ENCODE measurements at places on chromosomes 6 and 20. TPM values are rescaled to one million over a fixed set of nuclear protein-coding genes. Genes with fewer than 3 reads are reported as not detected.

DNA sequence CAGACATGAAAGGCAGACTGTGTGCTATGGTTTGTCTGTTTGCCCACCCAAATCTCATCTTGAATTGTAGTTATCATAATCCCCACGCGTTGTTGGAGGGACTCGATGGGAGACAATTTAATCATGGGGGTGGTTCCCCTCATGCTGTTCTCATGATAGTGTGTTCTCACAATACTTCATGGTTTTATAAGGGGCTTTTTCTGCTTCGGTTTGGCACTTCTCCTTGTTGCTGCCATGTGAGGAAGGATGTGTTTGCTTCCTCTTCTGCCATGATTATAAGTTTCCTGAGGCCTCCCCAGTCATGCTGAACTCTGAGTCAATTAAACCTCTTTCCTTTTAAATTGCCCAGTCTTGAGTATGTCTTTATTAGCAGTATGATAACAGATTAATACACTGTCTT is 47.2 kb upstream of the MICB start:
- DNase-seq, result no peak
- no peak overlapping the region for H3K27ac ChIP-seq
- peaks cover 11% of the 10 kb centered on the region for H3K27me3 ChIP-seq
- peaks cover 4% of the 10 kb centered on the region for H3K36me3 ChIP-seq
- no peak overlapping the region for H3K4me3 ChIP-seq

DNA sequence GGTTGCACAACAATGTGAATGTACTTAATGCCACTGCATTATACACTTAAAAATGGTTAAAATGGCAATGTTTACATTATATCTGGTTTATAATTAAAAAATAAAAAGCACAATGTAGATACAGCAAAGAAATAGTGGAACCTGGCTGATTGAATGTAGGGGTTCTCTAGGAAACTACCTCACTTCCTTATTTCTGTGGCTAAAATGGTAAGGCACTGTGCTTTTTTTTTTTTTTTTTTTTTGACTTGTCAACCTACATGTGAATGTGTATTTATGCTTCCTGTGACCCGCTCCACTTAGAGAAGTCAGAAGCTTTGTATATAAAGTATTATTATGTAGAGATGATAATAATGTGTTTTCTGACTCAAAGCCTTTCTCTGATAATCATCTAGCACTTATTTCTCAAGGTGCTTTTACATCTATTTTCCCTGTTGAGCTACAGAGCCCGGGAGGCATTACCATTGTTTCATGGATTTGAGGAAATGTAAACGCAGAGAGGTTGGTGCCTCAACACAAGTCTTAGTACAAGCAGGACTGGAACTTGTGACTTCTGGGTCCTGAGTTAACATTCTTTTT is 55.0 kb downstream of the SOX4 start:
- H3K27me3 ChIP-seq, result peaks cover 7% of the 10 kb centered on the region
- H3K4me1 ChIP-seq, result peaks cover 2% of the 10 kb centered on the region

DNA sequence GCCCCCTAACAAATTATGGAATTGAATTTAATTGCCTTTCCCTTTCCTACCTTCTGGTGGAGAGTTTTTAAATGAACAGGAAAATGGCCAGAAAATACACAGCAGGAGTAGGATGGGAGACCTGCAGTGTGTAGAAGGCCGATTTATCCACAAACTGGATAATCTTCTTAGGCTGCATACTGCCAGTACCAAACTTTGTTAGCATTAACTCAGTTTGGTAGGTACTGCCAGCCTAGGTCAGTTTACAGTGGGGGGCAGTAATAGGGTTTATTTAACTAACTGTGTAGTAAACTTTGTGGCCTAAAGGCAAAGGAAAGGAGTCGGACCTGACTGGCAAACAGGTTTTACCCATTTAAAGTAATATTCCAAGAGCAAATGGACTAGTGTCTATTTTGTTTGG is 4.6 kb downstream of the NCOA3 start:
- H3K4me3 ChIP-seq, result peak overlapping the region; percentile 53
- H3K27ac ChIP-seq, result peak overlapping the region; percentile 57
- peaks cover 47% of the 10 kb centered on the region for H3K36me3 ChIP-seq
- H3K27me3 ChIP-seq, result no peaks in the 10 kb centered on the region

GRCh38 chr6:43924222-43924702 is 154.3 kb downstream of the VEGFA start:
- H3K36me3 ChIP-seq, result no peaks in the 10 kb centered on the region
- no peak overlapping the region for H3K27ac ChIP-seq
- peaks cover 18% of the 10 kb centered on the region for H3K4me1 ChIP-seq

DNA sequence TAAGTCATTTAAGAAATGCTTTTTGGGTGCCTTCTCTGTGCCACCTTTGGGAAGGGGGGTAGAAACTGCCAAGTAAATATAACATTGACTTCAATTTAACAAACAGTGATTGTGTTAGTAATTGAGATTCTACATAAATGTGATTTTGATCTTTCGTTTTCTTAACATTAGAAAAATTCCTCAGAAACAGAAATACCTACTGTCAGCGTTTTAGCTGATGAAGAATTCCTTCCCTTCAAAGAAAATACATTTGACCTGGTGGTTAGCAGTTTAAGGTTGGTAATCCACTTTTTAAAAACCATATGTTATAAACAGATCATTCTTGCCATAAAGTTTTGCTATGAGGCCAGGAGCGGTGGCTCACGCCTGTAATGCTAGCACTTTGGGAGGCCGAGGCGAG is 9.8 kb downstream of the NDUFAF5 start:
- DNase-seq, result no peak
- no peaks in the 10 kb centered on the region for H3K27me3 ChIP-seq
- H3K36me3 ChIP-seq, result peaks cover 84% of the 10 kb centered on the region
- H3K27ac ChIP-seq, result no peak overlapping the region
- no peaks in the 10 kb centered on the region for H3K4me1 ChIP-seq

GRCh38 chr6:154852687-154853086 is 119.5 kb downstream of the SCAF8 start:
- H3K27me3 ChIP-seq, result no peaks in the 10 kb centered on the region
- no peaks in the 10 kb centered on the region for H3K4me1 ChIP-seq
- H3K4me3 ChIP-seq, result no peak overlapping the region
- no peak for DNase-seq
- peaks cover 40% of the 10 kb centered on the region for H3K36me3 ChIP-seq
- no peak overlapping the region for H3K27ac ChIP-seq

GRCh38 chr20:38874460-38875174 is 51.6 kb upstream of the FAM83D start:
- H3K4me3 ChIP-seq, result peak overlapping the region; percentile 83
- H3K36me3 ChIP-seq, result peaks cover 9% of the 10 kb centered on the region
- peak overlapping the region; percentile 97 for H3K27ac ChIP-seq
- no peak for DNase-seq

GRCh38 chr20:62391165-62392076 is 4.5 kb downstream of the RPS21 start:
- H3K36me3 ChIP-seq, result peaks cover 62% of the 10 kb centered on the region
- H3K27me3 ChIP-seq, result no peaks in the 10 kb centered on the region
- H3K4me3 ChIP-seq, result no peak overlapping the region
- DNase-seq, result no peak

- no peaks in the 10 kb centered on the region for H3K36me3 ChIP-seq
- peak overlapping the region; percentile 86 for H3K4me3 ChIP-seq
Observed at GRCh38 chr6:12289365-12289919, 719 bp upstream of the EDN1 start.

- H3K4me3 ChIP-seq, result no peak overlapping the region
- H3K4me1 ChIP-seq, result peaks cover 20% of the 10 kb centered on the region
- H3K27me3 ChIP-seq, result peaks cover 11% of the 10 kb centered on the region
- DNase-seq, result no peak
Observed at GRCh38 chr6:166284640-166285039, 23.6 kb downstream of the PRR18 start.

TCF21 gene
- total RNA-seq, result not detected

- no peaks in the 10 kb centered on the region for H3K4me1 ChIP-seq
- no peak for DNase-seq
- no peak overlapping the region for H3K27ac ChIP-seq
- H3K4me3 ChIP-seq, result no peak overlapping the region
- peaks cover 6% of the 10 kb centered on the region for H3K27me3 ChIP-seq
Observed at GRCh38 chr6:159615918-159616317, 77.1 kb downstream of the SOD2 start.

DNA sequence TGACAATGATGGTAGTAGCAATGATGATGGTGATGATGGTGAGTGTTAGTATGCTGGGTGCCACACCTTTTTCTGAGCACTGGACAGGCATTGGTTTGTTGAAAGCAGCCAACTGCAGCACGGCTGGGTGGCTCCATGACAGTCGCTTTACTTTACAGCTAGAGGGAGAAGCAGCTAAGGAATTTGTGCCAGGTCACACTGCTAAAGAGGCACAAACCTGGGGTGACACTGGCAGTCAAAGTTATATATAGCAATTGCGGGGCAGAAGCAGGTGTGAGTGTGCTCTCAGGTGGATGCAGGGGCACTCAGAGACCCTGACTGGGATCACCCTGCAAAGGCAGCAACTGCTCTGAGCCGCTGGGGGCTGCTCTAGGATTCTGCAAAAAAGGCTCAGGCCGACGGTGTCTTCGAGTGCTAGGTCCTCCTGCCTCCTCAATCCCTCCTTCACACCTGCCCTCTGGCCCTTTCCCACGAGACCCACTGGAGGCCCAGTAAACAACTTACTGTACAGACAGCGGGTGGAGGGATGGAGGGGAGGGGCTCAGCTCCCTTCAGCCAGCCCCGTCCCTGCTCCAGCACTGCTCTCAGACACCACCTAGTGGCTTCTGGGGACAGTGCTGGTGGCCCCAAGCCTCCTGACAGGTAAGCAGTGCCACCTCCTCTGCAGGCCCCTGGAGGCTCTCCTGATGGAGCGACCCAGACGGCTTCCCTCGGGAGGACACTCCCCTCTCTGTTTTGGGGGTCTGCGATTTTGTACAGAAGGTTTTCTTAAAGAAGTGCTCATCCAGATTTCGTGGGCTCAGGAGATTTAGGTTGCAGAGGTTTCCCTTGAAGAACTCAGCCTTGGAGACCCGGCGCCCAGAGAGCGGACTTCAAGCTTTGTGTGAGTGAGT is 4.4 kb upstream of the RPS21 start:
- H3K27me3 ChIP-seq, result no peaks in the 10 kb centered on the region
- no peak overlapping the region for H3K27ac ChIP-seq
- DNase-seq, result peak; percentile 72
- H3K36me3 ChIP-seq, result peaks cover 13% of the 10 kb centered on the region
- peaks cover 26% of the 10 kb centered on the region for H3K4me1 ChIP-seq
- H3K4me3 ChIP-seq, result peak overlapping the region; percentile 46

- no peaks in the 10 kb centered on the region for H3K4me1 ChIP-seq
- no peaks in the 10 kb centered on the region for H3K36me3 ChIP-seq
- no peak overlapping the region for H3K4me3 ChIP-seq
Observed at GRCh38 chr20:61964675-61965605, 100.7 kb downstream of the TAF4 start.

C6orf52 gene
- total RNA-seq, result 1.6 TPM

KIFC1 gene
- 1.9 TPM for total RNA-seq

- no peaks in the 10 kb centered on the region for H3K36me3 ChIP-seq
- H3K4me1 ChIP-seq, result no peaks in the 10 kb centered on the region
- no peak overlapping the region for H3K27ac ChIP-seq
- peaks cover 5% of the 10 kb centered on the region for H3K27me3 ChIP-seq
- no peak for DNase-seq
Observed at GRCh38 chr6:107535626-107536025, 45.7 kb downstream of the SOBP start.

- H3K4me3 ChIP-seq, result no peak overlapping the region
- no peak overlapping the region for H3K27ac ChIP-seq
- DNase-seq, result no peak
- H3K27me3 ChIP-seq, result peaks cover 4% of the 10 kb centered on the region
- no peaks in the 10 kb centered on the region for H3K36me3 ChIP-seq
Observed at GRCh38 chr6:37127961-37128862, 41.7 kb upstream of the PIM1 start.

- peaks cover 12% of the 10 kb centered on the region for H3K36me3 ChIP-seq
- no peak for DNase-seq
- H3K4me3 ChIP-seq, result no peak overlapping the region
- no peak overlapping the region for H3K27ac ChIP-seq
Observed at GRCh38 chr6:35028781-35029769, 112.1 kb downstream of the TCP11 start.

EDN3 gene
- total RNA-seq, result not detected

DNA sequence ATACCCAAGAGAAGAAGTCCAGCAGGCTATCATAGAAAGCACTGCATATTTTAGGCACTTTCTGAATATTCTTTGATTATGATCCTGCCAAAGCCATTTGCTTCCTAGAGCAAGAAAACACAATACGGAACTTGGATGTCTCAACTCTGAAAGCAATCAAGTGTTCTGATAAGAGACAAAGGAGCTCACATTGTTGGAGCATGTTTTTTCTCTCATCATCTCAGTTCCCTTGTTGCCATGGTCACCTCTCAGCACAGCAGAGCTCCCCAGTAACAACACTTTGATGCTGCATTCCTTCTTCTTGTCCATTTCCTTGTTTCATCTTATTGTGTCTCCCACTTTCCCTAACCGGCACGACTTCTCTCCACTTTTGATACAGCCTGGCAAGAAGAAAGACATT is 168.7 kb upstream of the FUT9 start:
- no peaks in the 10 kb centered on the region for H3K27me3 ChIP-seq
- no peaks in the 10 kb centered on the region for H3K4me1 ChIP-seq
- H3K4me3 ChIP-seq, result no peak overlapping the region
- no peak overlapping the region for H3K27ac ChIP-seq

SNAI1 gene
- total RNA-seq, result 0.67 TPM

- no peaks in the 10 kb centered on the region for H3K36me3 ChIP-seq
- peaks cover 10% of the 10 kb centered on the region for H3K4me1 ChIP-seq
- peak overlapping the region; percentile 86 for H3K4me3 ChIP-seq
- H3K27me3 ChIP-seq, result no peaks in the 10 kb centered on the region
Observed at GRCh38 chr20:45833883-45834796, 541 bp downstream of the SNX21 start.

GRCh38 chr6:152378169-152378568 is 259.0 kb downstream of the SYNE1 start:
- H3K27me3 ChIP-seq, result peaks cover 11% of the 10 kb centered on the region
- H3K27ac ChIP-seq, result no peak overlapping the region
- no peak for DNase-seq
- H3K4me1 ChIP-seq, result no peaks in the 10 kb centered on the region
- no peak overlapping the region for H3K4me3 ChIP-seq

GRCh38 chr20:63864545-63864977 is 509 bp upstream of the TPD52L2 start:
- no peak for DNase-seq
- H3K4me1 ChIP-seq, result peaks cover 34% of the 10 kb centered on the region
- H3K27me3 ChIP-seq, result no peaks in the 10 kb centered on the region

DNA sequence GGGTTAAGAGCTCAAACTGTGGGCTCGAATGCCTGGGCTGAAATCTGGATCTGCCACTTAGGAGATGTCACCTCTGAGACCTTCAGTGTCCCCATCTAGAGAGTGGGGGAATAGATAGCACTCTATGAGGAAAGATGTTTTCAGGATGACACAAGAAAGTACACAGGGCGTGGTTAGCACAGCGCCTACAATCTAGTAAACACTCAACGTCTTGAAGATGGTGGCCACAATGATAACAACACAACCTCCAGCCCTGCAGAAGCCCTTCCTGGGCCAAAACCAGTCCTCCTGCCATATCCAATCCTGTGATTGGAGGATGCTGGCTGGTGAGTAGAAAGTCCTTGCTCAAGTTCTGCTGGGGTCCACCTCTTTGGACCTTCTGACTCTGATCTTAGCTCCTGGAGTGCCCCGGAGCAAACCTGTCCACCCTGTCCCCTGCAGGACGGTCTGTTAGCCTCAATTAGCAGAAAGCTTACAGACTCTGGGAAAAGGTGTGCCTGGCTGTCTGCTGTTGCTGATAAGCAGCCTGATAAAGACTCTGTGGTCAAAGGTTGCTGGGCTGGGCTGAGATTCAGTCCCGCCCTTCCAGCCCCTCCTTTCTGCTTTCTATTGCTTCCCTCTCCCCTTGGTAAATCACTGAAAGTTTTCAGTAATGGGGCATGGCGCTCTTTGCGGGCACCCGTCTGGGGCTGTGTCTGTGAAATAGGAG is 8.2 kb downstream of the EDN3 start:
- no peak for DNase-seq
- H3K36me3 ChIP-seq, result no peaks in the 10 kb centered on the region
- H3K27ac ChIP-seq, result no peak overlapping the region
- no peaks in the 10 kb centered on the region for H3K4me1 ChIP-seq
